ENCODE measurements at places on chromosomes 6 and 20.

DNA sequence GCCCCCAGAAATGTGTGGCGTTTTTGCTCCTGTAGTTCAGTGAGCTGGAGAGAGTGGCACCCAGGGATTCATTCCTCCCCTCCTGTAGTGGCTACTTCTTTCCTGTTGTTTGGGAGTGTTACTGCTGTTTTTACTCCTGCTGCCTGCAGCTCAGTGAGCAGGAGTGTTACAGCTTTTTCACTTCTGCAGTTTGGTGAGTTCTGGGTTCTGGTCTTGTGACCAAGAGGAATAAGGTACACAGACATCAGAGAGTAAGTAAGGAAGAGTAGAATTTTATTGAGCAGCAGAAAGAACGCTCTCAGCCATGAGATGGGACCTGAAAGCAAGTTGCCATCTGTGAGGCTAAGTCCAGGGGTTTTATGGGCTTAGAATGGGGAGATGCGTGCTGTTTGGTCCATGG lies 966.3 kb upstream of the CITED2 start:
- DNase-seq: no peak

GRCh38 chr6:168964138-168964835 lies 289.4 kb downstream of the THBS2 start:
- no peak for DNase-seq

GRCh38 chr20:17990278-17990972 lies 21.6 kb downstream of the MGME1 start:
- no peak for DNase-seq

- peak; percentile 59 for DNase-seq
Observed at GRCh38 chr6:164927288-164928056, 381.9 kb downstream of the C6orf118 start.

DNA sequence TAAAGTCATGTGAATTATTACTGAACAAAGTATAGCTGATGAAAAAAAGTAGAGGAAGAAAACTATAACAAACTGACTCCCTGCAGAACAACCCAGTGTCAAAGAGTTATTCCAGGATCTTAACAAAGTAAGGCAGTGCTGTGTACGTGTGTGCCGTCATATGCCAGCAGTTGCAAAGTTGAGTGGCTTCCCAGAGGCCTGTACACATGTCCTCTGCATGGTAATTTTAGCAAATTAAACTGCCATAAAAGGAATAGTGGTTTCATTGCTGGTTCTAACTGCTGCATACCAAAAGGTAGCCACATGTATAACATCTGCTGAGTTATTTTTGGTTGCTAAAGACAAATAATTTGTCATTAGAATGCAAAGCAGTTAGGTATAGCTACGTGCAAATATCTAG lies 44.8 kb downstream of the RIPOR2 start:
- no peak for DNase-seq

DNA sequence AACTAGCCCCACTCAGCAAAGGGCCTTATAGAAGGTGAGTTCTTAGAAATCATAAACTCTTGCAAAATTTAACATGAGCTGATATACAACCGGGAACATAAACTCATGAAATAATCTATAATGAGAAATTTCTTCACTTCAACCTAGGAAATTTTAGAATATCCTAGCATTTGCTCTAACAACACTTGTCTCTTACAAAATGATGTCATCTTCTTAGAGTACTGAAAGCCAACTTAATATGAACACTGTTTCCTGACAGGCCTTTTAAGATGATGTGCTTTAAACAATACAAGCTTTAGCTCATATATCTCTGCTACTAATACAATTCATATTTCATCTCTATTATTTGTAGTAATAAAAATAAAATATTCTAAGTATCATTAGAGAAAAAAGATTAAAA lies 932 bp downstream of the PACRG start:
- DNase-seq: no peak

DNA sequence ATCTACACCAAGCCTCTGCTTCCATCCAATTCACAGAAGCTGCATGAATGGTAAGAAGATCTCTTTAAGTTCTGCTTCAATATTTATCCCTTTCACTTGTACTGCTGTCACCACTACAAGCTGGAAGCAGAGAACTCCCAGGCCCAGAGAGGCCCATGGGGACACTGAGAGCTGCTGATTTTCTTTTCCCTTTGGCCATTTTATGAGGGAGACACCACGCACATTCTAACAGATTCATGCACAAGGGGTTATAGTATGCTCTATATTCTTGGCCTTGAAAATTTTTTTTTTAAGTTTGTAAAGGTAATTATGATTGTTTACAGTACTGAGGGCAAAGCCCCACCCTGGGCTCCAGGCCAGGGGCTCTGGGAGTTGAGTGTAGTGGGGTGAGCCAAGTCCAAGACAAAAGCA lies 88.4 kb downstream of the MYB start:
- no peak for DNase-seq

DNA sequence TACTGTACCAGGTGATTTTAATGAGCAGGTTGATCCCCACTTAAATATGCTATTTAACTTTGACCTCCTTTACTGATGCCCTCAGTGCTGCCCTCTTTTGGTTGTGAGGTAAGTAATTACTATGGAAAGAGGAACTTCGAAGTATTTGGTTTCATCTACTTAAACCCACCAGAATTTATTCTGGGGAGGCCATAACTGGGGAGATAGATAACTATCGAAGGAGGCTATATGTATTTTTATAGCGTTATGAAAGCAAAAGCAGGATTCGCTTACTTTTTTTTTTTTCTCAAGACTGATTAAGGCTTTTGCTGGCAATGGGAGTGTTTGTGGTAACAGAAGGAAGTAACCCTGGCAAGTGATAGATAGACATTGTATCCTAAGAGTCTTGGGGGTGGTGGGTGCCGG lies 168.9 kb upstream of the CENPW start:
- peak; percentile 81 for DNase-seq

DNA sequence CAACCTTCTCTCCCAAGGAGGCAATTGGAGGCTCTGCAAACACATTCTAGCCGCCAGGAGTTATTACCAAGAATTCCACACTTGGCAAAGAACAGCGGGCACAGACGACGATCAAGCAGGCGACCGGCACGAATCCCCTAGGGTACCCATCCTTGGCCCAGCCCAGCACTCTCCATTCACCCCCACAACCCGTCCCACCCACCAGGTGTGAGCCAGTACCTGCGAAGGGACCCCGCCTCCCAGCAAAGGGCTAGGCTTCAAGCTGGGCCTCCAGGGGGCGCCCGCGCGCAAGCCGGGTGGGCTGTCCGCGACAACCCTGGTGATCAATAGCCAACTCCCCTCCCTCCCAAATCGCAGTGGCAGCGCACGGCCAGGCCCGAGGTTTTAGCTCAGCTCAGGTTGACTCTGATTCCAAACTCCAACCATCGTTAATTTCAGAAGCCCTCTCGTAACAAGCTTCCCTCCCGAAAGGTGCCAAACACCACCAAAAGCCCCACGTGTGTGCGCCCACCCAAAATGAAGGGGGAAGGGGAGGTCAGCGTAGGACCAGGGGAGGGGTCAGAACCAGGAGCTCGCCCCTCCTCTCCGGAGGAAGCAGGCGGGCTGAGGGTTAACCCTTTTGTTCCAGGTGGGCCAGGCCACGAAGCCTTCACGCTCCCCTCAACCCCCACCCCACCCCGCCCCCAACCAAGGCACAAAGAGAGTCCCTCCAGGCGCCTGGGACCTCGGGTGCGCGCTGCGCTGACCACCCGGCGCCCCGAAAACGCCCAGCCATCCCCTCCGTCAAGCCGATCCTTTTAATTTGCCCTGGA lies 2.1 kb downstream of the SALL4 start:
- peak; percentile 82 for DNase-seq

- DNase-seq: no peak
Observed at GRCh38 chr6:166019214-166019613, 148.4 kb downstream of the TBXT start.

GRCh38 chr6:40912158-40912946 lies 126.7 kb downstream of the UNC5CL start:
- DNase-seq: peak; percentile 63

- no peak for DNase-seq
Observed at GRCh38 chr20:2283706-2284423, 11.9 kb upstream of the TGM3 start.

- DNase-seq: no peak
Observed at GRCh38 chr20:63392465-63393365, 31.6 kb upstream of the CHRNA4 start.

DNA sequence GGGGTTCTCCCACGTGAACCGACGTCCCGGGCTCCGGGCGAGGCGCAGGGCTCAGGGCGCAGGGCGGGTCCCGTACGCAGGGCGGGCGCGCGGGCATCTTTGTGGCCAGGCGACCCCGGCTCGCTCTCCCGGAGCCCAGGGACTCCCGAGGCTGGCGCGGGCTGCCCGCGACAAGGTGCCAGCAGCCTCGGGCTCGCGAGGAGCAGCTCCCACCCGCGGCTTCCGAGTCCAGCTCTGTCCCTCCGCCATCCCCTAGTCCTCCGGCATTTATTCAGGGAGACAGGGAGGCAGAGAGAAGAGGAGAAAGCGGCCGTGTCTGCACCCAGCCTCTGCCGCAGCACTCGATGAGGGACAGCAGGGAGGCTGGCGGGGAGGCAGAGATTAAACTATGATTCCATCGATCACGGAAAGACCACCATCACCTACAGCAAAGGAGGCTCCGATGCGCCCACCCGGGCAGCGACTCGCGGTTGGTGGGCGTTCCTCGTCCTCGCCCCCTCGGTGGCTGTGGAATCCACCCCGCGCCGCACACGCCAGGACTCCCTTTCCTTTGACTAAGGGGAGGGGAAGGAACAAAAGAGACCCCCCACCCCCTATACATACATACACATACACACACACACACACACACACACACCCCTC lies 1.1 kb downstream of the RGS17 start:
- DNase-seq: peak; percentile 34

DNA sequence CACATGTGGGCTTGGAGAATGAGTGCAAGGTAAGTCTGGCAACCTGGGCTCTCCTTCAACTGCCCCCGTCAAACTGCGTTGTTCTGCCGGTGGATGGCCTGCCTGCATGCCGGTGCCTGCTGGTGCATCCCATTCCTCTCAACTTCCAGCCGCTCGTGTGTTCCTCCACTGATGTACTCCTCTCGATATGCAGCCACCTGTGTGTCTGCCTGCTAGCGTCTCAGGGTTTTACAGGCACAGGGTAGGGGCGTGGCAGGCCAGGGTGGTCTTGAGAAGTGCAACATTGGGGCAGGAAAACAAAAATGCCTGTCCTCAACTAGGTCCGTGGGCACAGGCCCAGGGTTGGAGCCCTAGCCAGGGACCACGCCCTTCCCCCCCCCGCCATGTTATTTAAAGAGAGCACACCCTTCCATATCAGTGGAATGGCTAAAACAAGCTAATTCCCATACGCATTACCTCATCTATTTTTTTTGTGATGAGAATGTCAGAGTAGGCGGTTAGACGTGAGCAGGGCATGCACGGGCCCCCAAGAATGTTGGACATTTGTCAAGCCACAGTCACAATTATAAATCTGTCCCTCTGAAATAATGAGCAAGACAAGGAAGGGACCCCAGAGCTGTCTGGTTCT lies 33.2 kb downstream of the SERPINB6 start:
- no peak for DNase-seq

DNA sequence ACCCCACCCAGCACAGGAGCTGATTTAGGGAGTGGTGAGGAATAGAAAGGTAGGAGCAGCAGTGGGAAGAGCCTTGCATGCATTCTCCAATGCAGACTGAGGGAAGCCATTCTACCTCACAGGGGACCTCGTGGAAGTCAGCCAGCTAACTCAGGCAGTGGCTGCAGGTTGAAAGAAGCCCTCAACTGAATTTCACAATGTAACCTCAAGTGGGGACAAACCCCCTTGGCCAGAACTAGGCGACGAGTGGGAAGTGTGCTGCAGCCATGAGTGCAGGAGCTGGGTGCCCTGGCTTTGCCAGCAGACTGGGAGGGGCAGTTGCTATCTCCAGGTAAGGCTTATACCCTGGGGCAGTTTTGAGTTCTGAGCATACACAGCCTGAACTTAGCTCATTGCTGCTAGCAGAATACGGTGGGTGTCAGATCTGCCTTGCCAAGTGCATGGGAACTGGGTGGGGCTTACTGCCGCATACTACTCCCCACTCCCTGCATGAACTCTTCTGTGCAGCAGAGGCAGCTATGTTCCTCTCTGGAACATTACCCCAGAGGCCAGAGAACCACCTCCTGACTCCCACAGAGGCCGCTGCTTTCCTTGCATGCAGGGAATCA lies 126.5 kb downstream of the CDK19 start:
- no peak for DNase-seq

DNA sequence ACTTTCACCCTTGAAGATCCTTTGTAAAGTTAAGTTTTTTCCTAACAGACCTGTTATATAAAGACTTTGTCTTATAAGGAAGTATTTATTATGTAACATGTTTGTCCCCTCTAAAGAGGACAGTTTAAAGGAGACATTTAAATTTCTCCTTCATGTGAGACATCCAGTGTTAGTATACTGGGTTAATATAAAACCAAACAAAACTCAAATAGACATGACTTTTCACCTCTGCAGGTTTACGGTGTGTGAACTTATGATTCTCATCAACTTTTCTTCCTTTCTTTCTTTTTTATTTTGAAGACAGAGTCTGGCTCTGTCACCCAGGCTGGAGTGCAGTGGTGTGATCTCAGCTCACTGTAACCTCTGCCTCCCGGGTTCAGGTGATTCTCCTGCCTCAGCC lies 17.4 kb upstream of the MPC1 start:
- DNase-seq: no peak

DNA sequence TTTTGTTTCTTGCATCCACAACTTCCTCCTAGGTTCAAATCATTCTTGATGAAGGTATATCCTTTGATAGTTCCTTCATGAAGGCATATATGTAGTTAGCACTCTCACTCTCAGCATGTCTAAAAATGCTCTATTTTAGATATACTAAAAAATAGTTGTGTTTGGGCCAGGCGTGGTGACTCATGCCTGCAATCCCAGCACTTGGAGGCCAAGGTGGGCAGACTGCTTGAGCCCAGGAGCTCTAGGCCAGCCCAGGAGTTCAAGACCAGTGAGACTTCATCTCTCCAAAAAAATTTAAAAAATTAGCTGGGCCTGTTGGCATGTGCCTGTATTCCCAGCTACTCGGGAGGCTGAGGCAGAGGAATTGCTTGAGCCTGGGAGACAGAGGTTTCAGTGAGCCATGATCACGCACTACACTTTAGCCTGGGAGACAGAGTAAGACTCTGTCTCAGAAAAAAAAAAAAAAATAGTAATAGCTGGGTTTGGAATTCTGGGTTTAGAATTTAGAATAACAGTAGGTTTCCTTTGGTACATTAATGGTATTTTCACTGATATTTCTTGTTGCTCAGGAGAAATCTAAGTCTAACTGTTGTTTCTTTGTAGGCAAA lies 7.0 kb downstream of the SERAC1 start:
- DNase-seq: no peak

DNA sequence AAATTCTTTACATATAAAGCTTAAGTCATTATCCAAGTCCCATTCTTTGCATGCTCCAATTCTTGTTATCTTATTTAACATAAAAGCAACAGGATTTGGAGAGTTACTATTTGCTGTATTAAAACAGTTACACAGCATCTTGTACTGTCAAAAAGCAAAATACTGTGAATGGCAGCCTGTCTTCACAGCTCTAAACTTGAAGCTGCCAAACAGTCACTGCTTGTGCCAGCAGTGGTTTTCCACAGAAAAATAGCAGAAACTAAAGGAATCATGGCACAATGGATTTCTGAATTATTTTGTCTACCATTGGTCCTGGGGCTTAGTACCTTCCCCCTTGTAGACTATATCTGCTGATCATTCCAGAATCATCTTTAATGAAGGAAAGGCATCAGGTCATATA lies 107.5 kb downstream of the SESN1 start:
- no peak for DNase-seq
